ENCODE measurements at places on chromosomes 16 and 17.

DNA sequence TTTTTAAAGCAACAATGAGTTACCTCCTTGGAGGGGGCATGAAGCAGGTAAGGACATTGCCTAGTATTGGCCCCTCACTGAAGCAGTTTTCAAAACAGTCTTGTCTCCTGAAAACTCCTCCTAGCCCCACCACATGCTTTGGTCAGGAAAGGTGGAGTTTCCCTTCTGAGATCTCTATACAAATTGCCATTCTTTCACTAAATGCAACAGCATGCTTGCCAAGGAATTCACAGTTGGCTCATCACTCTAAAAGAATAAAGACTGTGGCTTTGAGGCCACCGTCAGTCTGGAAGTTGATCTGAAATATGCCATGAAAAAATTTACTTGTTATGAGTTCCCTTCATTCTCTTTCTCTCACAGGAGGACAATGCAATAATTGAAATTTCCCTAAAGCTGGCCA is 4.2 kb downstream of the TTC19 start:
- no peak for DNase-seq

- no peak for DNase-seq
Measured at GRCh38 chr17:72119873-72120641, 763 bp upstream of the SOX9 start.

GRCh38 chr17:15999974-16000827 is 577 bp downstream of the TTC19 start:
- no peak for DNase-seq

DNA sequence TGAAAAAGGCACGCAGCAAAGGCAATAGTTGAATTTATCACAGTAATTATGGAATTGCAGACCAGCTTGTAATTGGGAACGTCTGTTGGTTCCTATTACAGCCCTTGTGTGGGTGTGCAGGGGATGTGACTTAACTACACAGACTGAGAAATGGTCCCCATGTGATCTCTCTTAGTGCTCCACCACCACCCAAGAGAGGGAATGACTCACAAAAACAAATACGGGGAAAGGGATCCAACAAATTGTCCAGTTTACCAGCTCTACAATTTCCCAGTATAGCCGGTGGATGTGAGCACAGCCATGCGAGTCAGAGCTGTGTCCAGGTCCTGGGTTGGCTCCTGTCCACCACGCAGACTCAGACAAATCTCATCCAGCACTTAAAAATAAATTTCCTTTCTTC is 337.9 kb downstream of the GRIN2A start:
- DNase-seq: no peak

- no peak for DNase-seq
Measured at GRCh38 chr17:73820686-73821448, 176.6 kb upstream of the SDK2 start.

DNA sequence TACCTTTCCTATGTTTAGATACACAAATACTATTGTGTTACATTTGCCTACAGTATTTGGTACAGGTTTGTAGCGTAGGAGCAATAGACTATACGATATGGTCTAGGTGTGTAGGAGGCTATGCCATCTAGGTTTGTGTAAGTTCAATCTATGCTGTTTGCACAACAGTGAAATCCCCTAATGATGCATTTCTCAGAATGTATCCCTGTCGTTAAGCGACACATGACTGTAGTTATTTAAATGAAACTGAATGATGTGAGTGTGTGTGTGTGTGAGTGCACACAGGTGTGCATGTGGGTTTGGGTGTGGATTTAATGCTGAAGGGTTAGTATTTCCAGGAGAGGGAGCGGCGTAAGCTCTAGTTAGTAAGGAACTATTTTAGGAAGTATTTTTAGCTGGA is 34.6 kb upstream of the SMIM36 start:
- DNase-seq: no peak

- DNase-seq: no peak
Measured at GRCh38 chr17:72219137-72219823, 98.5 kb downstream of the SOX9 start.

- no peak for DNase-seq
Measured at GRCh38 chr17:60538726-60539125, 12.7 kb upstream of the APPBP2 start.

DNA sequence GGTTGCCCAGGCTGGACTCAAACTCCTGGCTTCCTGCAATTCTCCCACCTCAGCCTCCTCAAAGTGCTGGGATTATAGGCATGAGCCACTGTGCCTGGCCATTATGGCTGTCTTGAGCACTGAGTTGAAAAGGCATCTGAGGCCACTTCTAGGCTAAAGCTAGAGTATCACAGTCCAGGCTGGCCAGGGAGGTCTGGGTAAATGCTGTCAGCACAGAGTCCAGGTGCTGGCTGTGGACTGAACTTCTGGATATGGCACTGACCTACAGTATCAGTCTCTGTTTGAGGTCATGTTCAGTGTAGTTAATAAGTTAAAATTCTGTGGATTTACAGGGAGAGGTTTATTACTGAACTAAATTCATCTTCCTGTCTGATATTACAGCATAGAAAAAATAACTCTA is 222.5 kb upstream of the TOM1L1 start:
- no peak for DNase-seq

GRCh38 chr16:27740496-27741201 is 190.7 kb downstream of the KATNIP start:
- no peak for DNase-seq

Data from CD8-positive, alpha-beta memory T cell (primary cell).